MM.1S (cell line): ENCODE measurements at places on chromosomes 1 and 21.

DNA sequence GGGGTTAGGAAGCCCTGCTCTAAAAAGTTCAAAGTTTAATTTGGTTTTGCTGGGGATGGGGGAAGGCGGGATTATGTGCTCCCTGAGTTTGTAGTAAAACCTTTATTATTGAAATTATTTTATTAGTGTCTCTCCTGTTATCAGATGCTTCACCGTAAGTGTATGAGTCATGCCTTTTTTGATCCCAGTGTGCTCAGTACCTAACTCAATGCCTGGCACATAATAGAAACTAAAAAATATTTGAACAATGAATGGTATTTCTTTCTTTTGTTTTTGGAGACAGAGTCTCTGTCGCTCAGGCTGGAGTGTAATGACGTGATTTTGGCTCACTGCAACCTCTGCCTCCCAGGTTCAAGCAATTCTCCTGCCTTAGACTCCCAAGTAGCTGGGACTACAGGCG lies 6.4 kb downstream of the SNRPE start:
- DNase-seq = no peak

DNA sequence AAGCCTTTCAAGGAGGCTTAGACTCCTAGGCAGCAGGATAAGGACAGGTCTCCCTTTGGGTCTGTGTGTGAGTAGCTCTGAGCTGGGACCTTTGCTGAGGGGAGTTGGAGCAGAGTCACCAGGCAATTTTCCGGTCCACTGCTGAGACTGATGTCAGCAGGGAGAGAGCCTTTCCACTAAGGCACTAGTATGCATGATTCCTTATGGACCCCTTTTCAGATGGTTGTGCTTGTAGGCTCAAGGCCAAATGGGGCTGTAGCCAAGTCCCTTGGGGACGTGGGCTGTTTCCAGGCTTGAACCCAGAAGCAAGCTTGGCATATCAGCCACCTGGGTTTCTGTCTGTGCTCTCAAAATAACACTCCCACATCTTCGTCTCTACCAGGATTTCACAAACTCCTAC lies 73.0 kb downstream of the CCDC18 start:
- no peak for DNase-seq

DNA sequence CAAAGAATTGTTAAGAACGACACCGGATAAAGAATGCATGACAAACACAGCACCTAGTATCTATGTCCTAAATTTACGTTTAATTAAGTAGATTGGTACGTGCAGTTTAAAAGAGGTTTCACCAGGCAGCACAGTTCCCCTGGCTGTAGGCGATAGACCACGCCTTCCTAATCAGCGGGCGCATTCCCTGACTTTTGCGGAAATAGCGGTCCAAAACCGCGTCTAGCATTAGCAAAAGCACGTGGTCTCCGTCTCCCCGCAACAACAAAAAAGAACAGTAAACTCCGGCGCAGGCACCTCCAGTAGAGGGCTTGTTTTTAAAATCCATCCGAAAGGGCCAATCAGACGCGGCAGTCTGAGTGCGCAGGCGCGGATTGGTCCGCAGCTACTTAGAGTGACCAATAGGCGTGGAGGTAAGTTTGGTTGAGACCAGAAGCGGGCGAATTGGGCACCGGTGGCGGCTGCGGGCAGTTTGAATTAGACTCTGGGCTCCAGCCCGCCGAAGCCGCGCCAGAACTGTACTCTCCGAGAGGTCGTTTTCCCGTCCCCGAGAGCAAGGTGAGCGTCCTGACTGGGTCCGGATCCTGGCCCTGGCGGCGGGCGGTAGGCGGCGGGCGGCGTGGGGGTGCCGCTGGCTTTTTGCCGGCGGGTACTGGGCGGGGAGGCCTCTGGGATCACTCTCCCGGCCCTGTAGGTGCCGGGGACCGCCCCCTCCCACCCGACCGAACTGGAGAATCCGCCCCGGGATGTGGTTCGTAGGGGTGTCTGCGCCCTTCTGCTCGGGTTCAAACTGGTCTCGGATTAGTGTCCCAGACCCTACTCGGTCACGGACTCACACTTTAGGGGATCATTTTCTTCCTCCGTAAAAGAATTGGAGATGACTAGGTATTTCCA lies at the start of gene CENPF:
Gene CENPF, plus strand, starts transcription at position 432 of the 894 bp plus-strand sequence. CDS start 10,560 bp downstream, outside the sequence.
- DNase-seq = peak; percentile 100

GRCh38 chr1:157234705-157235273 lies 96.6 kb upstream of the ETV3 start:
- no peak for DNase-seq

- no peak for DNase-seq
Observed at GRCh38 chr1:173297798-173298391, 90.8 kb upstream of the TNFSF4 start.
